HFFc6 (cell line): ENCODE measurements at places on chromosomes 1 and 21. TPM values are rescaled to one million over a fixed set of nuclear protein-coding genes. Genes with fewer than 3 reads are reported as not detected.

DNA sequence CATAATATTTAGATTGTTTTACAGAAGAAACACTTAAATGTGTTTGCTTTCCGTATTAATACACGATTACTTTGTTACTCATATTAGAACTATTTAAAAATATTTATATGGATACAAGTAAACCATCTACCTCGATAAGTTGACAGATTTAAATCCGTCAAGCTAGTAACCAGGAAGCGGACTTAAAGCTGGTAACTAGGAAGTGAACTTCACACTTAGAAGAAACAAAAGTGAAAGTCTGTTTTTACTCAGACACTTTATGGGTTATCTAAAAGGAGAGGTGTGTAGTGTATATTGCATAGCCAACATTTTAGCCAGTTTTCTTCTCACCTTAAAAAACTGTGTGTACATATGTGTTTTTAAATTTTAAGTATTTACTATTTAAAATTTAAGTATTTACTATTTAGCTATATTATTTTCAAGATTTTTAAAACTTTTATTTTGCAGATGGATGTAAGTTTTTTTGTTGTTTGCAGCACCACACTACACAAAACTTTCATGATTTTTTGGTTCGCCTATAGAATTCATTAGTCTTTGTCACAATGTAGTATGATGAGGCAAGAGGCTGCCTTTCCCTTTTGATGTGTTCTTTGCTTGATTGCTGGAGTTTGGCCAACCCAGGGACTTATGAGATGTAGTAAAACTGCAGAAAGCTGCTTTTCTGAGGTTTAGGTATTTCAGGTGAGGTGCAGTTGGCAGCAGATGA lies 2.7 kb downstream of the USP25 start:
- DNase-seq, result no peak

DNA sequence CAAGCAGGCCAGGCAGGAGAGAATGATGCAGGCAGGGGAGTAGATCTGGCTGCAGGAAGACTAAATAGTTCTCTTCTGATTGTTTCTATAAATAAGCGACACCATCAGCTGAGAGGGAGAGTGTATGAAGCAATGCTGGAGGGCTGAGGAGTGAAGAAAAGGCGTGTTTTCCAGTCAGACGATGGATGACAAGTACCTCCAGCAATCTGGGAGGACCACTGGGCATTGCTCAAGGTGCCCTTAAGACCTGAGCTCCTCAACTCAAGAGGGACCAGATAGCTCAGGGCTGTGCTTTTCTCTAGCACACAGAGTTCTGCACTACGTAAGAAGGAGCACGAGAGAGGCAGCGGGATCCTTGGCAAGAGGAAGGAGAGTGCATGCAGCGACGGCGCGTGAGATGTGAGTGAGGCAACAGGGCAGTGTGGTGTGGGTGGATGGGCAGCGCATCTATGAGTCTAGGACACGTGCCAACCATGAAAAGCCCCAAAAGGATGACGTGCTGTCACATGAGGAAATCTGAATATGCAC lies 36.0 kb downstream of the PABPC4 start:
- DNase-seq, result peak; percentile 23

DNA sequence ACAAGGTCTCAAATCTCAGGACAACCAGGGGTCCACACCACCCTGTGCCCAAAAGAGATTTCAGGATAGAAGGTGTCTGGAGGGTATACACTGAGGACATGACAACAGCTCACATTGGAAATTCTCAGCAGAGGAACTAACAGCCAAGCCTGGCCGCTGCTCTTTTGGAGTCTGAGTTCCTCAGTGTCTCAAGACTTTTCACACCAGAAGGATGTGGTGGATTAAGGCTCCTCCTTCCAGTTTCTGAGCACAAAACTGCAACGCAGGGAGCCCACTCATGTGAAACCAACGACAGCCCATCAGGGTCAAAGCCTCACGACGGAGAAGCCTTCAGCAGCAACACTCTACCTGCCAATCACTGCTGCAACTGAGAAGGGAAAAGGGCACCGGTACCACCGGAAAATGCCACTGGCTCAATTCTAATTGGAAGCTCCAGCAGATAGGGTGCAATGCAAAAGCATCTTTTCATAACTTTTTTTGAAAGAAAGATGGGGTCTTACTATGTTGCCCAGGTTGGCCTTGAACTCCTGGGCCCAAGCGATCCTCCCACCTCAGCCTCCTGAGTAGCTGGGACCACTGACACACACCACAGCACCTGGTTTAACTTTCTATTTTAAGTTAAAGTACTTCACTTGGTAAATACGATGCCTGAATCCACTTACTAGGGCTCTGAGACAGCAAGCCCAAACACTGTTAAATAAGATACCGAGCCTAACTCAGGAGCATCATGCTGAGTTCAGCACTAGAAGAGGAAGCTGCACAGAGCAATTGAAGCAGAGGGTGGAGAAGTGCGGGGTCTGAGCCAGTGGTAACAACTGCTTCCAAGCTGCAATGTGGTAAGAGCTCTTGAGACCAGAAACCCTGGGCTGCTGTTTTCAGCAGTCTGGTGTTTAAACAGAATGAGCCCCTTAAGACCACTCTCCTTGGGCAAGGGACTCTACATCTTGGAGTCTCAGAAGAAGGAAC lies 7.8 kb downstream of the CAPZB start:
- no peak for DNase-seq

- peak; percentile 24 for DNase-seq
Measured at GRCh38 chr1:89799495-89799894, 21.3 kb upstream of the LRRC8D start.

- peak; percentile 80 for DNase-seq
Measured at GRCh38 chr1:219066631-219067349, 106.9 kb upstream of the LYPLAL1 start.

DNA sequence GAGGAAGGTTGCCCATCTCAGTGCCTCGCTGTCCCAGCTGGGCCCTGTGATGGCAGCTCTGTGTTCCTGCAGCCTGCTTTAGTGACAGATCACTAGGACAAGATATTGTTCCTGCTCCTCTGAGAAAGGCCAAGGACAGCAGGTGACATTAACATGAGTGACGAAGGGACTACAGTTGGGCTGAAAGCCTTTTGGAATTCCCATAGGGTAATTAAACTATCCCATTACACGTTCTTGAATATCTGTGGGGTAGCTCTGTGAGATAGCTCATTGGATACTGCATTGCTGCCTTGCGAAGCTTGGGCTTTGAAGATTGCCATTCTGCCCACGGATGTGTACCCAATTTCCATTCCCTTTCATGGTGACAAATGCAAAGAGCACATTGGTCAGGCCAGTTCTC lies 78.2 kb upstream of the COA6 start:
- no peak for DNase-seq

- no peak for DNase-seq
Measured at GRCh38 chr1:180982422-180982821, 40.2 kb downstream of the STX6 start.

- DNase-seq, result no peak
Measured at GRCh38 chr1:154682254-154682653, 74.3 kb upstream of the ADAR start.

GRCh38 chr1:112927462-112927990 lies 28.5 kb downstream of the SLC16A1 start:
- no peak for DNase-seq

DNA sequence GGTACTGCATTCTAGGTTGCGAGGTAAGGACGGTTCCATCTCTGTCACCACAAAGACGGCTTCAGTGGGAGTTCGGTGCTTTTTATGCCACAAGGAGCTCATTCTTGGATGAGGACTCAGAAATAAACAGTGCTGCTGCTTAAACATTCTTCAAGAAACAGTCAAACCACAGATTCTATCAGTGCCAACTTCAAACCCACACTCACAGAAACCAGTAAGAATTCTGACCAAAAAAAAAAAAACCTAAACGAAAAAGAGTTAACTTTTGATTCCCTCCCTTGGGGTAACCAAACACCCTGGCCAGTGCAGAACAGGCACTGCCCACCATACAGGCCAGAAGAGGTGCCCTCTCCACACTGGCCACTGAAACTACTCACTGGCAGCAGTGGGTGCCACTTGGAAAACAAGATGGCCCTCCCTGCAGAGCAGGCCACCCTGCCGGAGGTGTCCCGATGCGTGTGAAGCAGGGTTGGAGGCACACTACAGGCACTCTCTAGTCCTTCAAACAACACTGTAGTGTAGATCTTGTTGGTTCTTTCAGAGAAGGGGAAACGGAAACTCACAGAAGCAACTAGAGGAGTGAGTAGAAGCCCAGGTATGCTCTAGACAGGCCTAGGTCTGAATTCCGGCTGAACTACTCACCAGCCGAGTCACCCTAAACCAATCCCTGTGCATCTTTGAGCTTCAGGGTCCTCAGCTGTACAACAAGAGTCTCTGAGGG lies 87.3 kb upstream of the TLR5 start:
- DNase-seq, result peak; percentile 88

GRCh38 chr1:3529099-3529729 lies 74.7 kb downstream of the ARHGEF16 start:
- DNase-seq, result no peak

- DNase-seq, result no peak
Measured at GRCh38 chr1:195733826-195734225, 874.4 kb downstream of the KCNT2 start.

- DNase-seq, result no peak
Measured at GRCh38 chr1:239913141-239913585, 178.5 kb upstream of the FMN2 start.

GRCh38 chr21:19276665-19277064 lies 873.1 kb upstream of the TMPRSS15 start:
- no peak for DNase-seq

DNA sequence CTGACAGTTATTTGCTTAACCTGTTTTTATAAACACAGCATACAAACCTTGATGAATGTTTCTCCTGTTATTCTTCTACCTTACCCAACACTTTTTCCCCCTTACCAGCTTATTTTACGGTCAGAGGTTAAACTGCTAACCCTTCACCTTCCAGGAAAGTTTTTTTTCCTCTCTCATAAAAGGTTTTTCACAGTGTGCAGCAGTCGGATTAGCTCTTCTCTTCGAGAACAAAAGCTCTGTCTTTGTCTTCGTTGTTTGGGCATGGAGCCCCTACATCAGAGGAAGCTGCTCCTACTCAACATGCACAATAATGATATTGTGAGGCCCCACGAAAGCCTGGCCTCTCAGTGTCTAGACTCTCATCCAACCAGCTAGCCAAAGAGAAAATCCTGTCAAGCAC lies 42.0 kb downstream of the DENND1B start:
- no peak for DNase-seq

DNA sequence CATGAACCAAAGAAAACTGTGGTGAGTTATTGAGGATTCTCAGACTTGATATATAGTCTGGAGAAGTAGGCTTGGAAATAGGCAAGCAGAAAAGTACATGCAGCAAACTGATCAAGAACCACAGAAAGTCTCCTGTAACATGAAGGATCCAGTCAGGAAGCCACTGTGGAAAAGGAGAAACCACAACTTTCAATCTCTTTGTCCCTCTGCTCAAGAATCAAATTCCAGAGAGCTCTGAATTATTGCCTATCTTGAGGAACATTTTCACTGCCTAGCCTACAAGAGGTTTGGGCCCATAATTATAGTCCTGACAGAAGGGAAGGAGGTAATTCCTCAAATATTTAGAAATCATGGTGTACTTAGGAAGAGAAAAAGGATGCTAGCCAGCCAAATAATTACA lies 43.0 kb upstream of the ADAMTS1 start:
- no peak for DNase-seq

GRCh38 chr1:203103216-203103615 lies 17.4 kb upstream of the MYOG start:
- DNase-seq, result no peak

GRCh38 chr1:7458946-7459345 lies 312.1 kb upstream of the VAMP3 start:
- no peak for DNase-seq

DNA sequence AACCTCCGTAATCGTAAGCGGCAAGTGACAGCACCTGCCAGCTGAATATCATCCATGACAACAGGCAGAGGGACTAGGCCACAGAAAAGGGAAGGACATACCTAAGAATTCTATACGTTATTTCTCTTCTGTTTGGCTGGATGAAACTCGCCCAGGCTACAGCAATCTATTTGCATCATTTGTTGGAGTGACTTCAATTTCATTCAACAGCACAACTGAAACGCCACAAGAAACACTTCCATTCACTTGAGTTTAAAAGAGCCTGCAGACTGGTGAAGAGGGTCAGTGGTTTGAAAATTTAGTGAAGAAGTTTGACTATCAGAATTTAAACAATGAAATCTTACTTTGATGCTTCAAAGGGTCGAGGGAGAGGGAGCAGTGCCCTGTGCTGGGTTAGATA lies 378.7 kb downstream of the LMO4 start:
- DNase-seq, result no peak

DNA sequence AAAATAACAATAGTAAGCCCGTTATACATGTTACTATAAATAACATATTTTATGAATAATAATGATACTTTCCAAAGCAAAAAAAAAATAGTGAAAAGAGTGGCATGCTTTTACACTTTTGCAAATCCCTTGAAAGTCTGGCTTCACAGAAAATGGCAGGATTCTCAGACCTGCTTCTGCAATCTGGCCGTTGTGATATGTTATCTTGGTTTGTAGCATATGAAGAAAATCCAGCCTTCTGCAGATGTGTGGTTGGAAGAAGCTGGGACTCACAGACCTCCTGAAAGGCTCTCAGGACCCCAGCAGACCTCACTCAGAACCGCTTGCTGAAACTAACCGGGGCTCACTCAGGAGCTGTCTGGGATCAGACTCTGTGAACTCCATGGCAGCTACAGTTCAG lies 256.0 kb upstream of the TMEM51 start:
- no peak for DNase-seq

- DNase-seq, result no peak
Measured at GRCh38 chr1:154821083-154821482, 49.0 kb downstream of the KCNN3 start.

DNA sequence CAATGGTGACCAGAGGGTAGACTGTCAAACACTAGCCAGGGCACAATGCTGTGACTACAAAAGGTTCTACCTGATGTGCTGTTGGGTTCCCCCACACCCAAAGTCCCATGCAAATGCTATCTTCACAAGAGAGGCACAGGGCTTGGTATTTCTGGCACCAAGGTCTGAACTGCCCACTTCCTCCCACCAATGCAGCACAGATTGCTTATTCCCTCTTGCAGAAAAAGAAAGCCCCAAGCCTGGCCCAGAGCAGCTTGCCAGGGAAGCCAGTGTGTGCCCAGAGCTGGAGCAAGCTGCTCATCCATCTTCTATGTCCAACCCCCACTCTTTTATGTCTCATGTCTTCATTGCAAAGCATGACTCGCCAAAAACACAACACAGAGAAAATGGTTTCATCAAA lies 149.4 kb upstream of the CAMK1G start:
- peak; percentile 39 for DNase-seq

The KRTAP10-1 gene
- total RNA-seq, result not detected in 3 replicates

The GNG12 gene
- 173 to 190 TPM (median 184 TPM) in 3 replicates for total RNA-seq

The ASAP3 gene
- total RNA-seq, result 5.9 to 11.8 TPM (median 7.2 TPM) in 3 replicates

The LRRC39 gene
- 0.14 and 0.16 TPM in 2 replicates for total RNA-seq

The TEX38 gene
- total RNA-seq, result not detected in 3 replicates

The MAB21L3 gene
- 0.18 TPM in 1 of 2 replicates, not detected in the other for total RNA-seq

The CD1E gene
- total RNA-seq, result not detected in 3 replicates

The FCGR2B gene
- total RNA-seq, result not detected in 3 replicates

The COL24A1 gene
- total RNA-seq, result 0.74 to 1.3 TPM (median 1.1 TPM) in 3 replicates

The RCAN1 gene
- 64.3 to 81.1 TPM (median 71.7 TPM) in 3 replicates for total RNA-seq

The FAM3B gene
- total RNA-seq, result not detected in 3 replicates

The EVA1B gene
- total RNA-seq, result 152 to 231 TPM (median 195 TPM) in 3 replicates
